Smooth muscle cell of the umbilical artery (primary cell): ENCODE measurements at places on chromosomes 5 and 9. TPM values are rescaled to one million over a fixed set of nuclear protein-coding genes. Genes with fewer than 3 reads are reported as not detected.

Gene ADRA1B
- under 0.01 and 0.23 TPM in 2 replicates for total RNA-seq

Gene CCDC180
- 1.4 and 1.8 TPM in 2 replicates for total RNA-seq

Gene SLC6A18
- total RNA-seq, result not detected in 2 replicates

Gene HMMR
- total RNA-seq, result 2.7 and 29.6 TPM in 2 replicates
